Dorsolateral prefrontal cortex (tissue), 122 donors: ENCODE measurements at places on chromosomes 5 and 9.

- DNase-seq, result no peak
Observed at GRCh38 chr5:172533399-172534228, 79.3 kb upstream of the SH3PXD2B start.

DNA sequence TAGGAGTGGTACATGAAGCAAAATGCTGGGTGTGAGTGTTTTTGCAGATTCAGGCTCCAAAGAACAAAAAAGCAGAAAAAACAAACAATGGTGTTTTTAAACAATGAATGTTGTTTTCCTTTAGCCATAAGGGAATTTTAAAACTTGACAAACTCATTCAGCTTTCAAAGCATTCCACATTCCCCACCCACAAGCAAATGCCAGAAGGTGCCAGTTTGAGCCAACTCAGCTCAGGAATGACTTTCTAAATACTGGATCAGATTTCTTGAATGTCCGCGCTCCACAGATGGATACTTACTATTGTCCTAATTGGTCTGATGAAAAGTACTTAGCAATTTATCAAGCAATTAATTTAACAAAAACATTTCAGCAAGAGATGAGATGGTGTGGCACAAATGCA, 12.9 kb upstream of the MOB3B start:
- no peak for DNase-seq

DNA sequence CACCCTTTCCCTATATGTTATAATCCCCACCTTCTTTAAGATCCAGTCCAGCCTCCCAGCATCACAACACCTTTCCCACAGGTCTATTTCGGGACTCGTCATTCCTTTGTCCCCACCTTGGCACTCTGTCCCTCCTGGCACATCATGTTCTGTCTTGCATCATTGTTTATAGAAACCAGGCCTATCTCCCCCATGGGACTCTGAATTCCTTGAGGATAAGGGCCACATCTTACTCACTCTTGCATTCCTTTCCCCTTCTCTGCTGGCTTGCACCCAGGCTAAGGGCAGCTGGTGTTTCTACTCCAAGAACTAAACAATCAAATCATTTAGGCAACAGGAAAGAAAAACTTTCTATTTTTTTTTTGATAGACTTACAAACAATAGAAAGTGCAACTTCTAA, 205.7 kb downstream of the AGTPBP1 start:
- no peak for DNase-seq

DNA sequence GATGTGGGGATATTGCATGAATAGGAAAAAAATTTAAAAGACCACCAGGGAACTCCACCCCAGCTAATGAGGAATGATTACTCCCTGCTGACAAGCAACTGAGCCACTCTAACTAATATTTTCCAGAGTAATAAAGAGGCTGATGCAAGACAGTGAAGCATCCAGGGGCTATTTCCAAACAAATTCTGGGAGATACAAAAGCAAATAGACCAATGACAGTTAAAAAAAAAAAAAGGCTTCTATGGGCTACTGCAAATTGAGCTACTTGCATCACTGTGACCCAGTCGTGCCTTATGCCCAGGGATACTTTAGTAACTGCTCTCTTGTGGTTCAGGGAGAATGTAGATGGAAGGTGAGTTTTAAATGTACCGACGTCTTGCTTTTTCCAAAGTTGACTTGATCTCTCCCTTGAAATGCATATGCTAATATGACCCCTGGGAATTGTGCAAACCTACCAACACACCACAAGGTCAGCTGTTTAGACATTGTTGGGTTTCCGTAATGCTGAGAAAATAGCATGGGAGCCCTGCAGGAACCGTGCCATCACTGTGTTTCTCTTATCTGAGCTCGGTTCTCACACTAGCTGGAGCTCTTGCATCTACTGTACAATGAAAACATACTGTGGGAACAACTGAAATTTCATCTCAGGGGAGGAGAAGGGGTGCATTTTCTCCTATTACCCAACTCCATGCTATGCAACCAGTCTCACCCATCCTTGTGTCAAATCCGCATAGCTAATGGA, 250.6 kb upstream of the MAP3K1 start:
- DNase-seq, result no peak

GRCh38 chr5:65762234-65762633, 40.2 kb downstream of the NLN start:
- no peak for DNase-seq

DNA sequence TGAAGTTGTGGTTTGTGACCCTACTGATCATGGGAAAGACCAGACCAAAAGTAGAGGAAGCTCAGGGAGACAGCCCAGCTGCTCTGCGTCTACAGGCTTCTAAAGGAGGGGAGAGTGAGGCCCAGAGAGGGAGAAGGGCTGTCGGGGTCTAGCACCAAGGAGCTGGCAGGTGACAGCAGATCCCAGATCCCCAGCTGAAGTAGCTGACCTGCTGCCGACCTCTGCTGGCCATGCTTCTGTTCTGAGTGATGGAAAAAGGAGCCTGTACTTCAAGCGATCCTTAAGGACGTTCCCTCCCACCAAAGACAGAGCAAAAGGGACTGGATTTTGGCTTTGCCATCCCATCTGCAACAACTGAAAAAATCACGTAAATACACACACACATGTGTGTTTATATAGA, 22.7 kb upstream of the QSOX2 start:
- DNase-seq, result no peak

DNA sequence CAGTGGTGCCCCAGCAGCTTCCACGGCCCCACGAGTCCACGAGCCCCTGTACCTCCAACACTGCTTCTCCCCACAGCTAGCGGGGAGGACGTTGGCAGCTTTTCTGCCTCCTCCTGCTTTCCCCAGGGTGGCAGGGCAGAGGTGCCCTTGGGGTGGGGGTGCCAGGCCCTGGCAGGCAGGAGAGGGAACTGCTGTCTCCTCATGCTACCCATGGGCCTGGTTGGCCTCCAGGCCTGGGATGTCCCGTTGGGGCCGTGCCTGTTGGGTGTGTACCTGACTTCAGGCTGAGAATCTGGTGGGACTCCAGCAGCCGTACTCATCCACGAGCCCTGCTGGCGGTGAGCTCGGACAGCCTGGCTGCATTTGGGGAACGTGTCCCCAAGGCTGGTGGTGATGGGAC, 27.3 kb downstream of the RXRA start:
- DNase-seq, result no peak

DNA sequence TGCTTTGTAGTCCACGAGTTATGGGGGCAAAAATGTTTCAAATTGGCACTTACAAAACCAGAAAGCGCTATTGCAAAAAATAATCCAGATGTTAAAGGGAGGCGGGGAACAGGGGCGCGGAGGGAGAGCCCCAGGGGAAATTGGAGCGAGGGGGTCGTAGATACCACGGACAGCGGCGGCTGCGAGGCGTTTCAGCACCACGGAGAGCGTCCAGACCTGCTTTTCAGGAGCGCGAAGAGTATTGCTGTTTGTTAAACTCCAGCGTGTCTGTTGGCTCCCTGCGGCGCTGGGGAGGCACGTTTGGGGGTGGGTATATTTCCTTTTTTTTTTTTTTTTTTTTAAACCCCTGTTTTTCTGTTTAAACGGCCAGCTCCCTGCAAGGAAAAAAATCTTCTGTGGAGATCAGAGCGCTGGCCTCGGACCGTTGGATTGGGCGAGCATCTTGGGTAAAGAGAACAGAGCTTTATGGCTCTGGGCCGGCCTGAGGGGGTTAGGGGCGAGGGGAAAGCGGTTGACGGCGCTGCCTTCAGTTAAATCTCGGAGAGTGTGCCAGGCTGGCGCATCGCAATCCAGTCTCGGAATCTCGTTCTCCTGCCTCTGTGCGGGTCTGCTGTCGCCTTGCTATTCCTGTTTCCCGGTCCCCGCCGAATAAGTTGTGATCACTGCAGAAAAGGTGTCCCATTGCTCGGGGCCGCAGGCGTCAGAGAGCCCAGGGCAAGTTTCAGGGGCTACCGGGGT, at the start of gene GLRA1:
GLRA1 (minus strand) TSS at position 288 of the 738 bp plus-strand sequence. CDS start 302 bp downstream, outside the sequence.
- peak; percentile 38 for DNase-seq
